Hepatocyte (in vitro differentiated cells): ENCODE measurements at places on chromosomes 4 and X. TPM values are rescaled to one million over a fixed set of nuclear protein-coding genes. Genes with fewer than 3 reads are reported as not detected.

Gene STK26
- 25.2 and 29.3 TPM in 2 replicates for polyA plus RNA-seq

Gene BRS3
- not detected in 2 replicates for polyA plus RNA-seq

Gene CTAG2
- not detected in 2 replicates for polyA plus RNA-seq

Gene DOK7
- polyA plus RNA-seq, result 1.1 and 1.8 TPM in 2 replicates

Gene STPG2
- polyA plus RNA-seq, result 0.94 and 0.98 TPM in 2 replicates

Gene DGKK
- not detected in 2 replicates for polyA plus RNA-seq

Gene PCYT1B
- 5.8 and 7.8 TPM in 2 replicates for polyA plus RNA-seq

Gene S100P
- 51.6 and 99.1 TPM in 2 replicates for polyA plus RNA-seq

DNA sequence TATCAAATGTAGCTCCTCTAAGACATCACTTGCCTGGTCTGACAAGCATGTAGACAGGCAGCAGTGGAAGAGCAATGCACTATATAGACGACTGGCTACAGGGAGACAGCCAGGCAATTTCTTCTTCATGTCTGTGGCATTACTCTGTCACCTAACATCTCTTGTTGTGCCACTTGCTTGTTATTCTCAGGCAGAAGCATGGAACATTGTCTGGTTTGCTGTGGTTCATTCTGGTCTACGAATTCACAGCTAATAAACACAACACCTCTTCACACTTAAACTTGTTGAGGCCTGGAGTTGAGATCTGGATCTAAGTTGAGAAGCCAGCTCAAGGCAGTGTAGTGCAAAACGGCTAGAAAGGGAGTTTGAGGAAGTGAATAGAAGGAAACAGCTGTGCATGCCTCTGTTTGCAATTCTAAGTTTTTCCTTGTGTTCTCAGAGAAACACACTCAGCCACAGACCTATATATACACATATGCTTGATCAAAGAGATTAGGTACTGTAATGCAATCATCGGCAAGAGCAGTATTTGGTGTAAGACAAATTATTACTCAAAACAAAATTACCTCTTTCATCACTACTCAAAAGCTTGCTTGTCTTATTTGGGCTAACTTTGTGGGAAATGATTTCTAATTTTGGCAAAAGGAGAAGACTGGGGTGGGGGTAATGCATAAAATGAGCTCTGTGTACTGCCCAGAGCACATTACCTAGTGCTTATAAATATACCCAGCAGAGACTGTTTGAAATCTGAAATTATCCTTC is 243.8 kb downstream of the PPP3CA start:
- H3K36me3 ChIP-seq, result peaks cover 3% of the 10 kb centered on the region
- no peak overlapping the region for H3K27ac ChIP-seq
- no peak overlapping the region for H3K4me3 ChIP-seq
- DNase-seq, result no peak
- no peaks in the 10 kb centered on the region for H3K27me3 ChIP-seq

GRCh38 chrX:109487640-109488039 is 5.8 kb upstream of the GUCY2F start:
- no peak overlapping the region for H3K27ac ChIP-seq
- H3K36me3 ChIP-seq, result no peaks in the 10 kb centered on the region
- no peaks in the 10 kb centered on the region for H3K27me3 ChIP-seq
- H3K4me3 ChIP-seq, result no peak overlapping the region

DNA sequence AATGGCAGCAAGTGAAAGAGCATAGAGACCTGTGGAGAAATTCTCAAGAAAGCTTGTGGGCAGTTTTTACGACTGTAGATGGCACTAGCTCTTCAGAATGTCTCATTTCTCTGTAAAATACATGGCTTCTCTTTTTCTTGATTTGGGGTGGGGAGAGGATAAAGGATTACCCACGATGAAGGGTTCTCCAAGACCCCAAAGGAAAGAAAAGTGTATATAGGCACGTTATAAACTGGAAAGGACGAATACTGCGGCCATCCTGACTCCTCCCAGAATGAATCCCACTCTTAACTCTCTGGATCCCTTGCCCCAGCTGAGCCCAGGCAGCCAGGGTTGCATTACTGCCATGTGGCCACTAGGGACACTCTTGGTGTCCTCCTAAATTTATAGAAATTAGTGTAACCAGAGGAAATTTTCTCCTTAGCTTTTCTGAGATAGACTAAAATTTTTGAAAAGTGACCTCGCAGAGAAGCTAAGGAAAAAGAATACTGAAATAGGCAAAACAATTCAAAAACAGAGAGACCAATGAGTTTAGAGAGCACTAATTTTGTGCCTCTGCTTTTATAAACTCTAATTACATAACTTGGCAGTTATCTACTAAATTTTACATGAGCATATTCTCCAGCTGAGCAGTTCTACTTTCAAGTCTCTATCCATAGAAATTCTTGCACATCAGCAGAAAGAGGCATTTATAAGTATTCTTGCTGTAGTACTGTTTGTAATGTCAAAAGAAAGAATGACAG is 37.8 kb upstream of the PCDH19 start:
- H3K36me3 ChIP-seq, result no peaks in the 10 kb centered on the region
- DNase-seq, result peak; percentile 50
- peak overlapping the region; percentile 25 for H3K4me3 ChIP-seq
- no peaks in the 10 kb centered on the region for H3K4me1 ChIP-seq

DNA sequence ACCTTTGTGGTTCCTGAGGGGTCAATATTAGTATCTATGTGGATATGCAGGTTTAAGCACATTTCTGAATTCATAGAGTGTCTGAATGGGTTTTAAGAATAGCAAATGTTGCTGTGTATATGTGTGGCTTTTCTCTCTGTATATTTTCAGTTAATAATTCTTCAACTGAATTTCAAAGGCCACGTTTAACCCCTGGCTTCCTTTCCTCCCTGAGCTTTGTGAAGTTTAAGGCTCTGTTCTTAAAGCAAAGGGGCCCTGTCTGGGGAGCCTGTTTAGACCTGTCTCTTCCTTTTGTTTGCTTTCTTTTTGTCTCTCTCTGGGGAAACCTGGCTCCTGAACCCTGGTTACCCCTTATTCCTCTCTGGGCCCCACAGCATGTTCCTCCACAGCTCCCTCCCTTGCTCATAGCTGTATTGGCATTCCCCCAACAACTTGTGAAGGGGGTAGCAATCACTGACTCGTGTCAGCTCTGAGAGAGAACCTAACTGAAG is 139.1 kb downstream of the COL4A6 start:
- H3K4me3 ChIP-seq, result no peak overlapping the region
- H3K36me3 ChIP-seq, result no peaks in the 10 kb centered on the region
- H3K4me1 ChIP-seq, result peaks cover 20% of the 10 kb centered on the region
- H3K27me3 ChIP-seq, result no peaks in the 10 kb centered on the region
- peak overlapping the region; percentile 69 for H3K27ac ChIP-seq
- peak; percentile 44 for DNase-seq

DNA sequence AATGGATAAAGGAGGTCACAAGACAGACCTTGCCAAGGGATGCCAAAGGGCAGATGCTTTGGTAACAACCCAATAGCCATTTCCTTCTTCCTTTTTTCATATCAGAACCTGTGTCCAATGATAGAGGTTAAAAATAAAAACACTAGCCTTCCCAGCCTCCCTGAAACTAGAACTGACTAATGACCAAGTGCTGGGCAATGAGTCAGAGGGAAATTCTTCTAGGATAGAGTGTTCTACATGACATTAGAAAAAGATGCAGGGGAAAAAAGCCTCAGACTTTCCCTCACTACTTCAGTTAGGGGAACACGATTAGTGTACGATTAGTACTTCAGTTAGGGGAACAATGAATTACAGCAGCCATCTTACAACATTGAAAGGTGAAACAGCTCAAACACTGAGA is 29.3 kb upstream of the FAM47C start:
- DNase-seq, result no peak
- H3K27ac ChIP-seq, result no peak overlapping the region
- no peaks in the 10 kb centered on the region for H3K27me3 ChIP-seq
- no peaks in the 10 kb centered on the region for H3K36me3 ChIP-seq
- no peak overlapping the region for H3K4me3 ChIP-seq
- H3K4me1 ChIP-seq, result no peaks in the 10 kb centered on the region

GRCh38 chrX:147912093-147912801 is 528 bp downstream of the FMR1 start:
- H3K4me1 ChIP-seq, result no peaks in the 10 kb centered on the region
- peak overlapping the region; percentile 98 for H3K27ac ChIP-seq
- H3K4me3 ChIP-seq, result peak overlapping the region; percentile 73
- DNase-seq, result peak; percentile 35
- H3K36me3 ChIP-seq, result no peaks in the 10 kb centered on the region

GRCh38 chr4:68489338-68489737 is 42.1 kb downstream of the TMPRSS11E start:
- H3K27me3 ChIP-seq, result no peaks in the 10 kb centered on the region
- no peak for DNase-seq
- no peaks in the 10 kb centered on the region for H3K36me3 ChIP-seq

DNA sequence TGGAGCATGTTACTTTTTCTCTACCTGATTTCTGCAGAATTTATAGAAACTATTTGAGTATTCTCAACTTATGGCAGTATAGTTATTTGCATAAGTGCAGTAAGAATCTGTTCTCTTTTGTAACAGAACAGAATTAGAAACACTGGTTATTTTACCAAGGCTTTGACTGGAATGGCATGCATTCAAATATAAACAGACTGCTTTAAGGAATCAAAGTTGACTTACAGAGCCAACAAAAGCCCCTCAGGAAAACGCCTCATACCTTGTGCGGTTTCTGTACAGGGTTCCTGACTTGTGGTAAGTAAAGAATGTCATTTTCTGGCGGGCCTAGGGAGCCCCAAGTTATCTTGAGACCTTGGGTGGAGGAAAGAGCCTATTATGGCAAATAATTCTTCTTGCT is 97.1 kb downstream of the GPR143 start:
- no peak overlapping the region for H3K4me3 ChIP-seq
- no peaks in the 10 kb centered on the region for H3K27me3 ChIP-seq
- no peak overlapping the region for H3K27ac ChIP-seq
- no peak for DNase-seq
- no peaks in the 10 kb centered on the region for H3K36me3 ChIP-seq

- H3K4me1 ChIP-seq, result no peaks in the 10 kb centered on the region
- no peak for DNase-seq
- no peak overlapping the region for H3K27ac ChIP-seq
Measured at GRCh38 chr4:162770761-162771490, 395.8 kb downstream of the NAF1 start.

DNA sequence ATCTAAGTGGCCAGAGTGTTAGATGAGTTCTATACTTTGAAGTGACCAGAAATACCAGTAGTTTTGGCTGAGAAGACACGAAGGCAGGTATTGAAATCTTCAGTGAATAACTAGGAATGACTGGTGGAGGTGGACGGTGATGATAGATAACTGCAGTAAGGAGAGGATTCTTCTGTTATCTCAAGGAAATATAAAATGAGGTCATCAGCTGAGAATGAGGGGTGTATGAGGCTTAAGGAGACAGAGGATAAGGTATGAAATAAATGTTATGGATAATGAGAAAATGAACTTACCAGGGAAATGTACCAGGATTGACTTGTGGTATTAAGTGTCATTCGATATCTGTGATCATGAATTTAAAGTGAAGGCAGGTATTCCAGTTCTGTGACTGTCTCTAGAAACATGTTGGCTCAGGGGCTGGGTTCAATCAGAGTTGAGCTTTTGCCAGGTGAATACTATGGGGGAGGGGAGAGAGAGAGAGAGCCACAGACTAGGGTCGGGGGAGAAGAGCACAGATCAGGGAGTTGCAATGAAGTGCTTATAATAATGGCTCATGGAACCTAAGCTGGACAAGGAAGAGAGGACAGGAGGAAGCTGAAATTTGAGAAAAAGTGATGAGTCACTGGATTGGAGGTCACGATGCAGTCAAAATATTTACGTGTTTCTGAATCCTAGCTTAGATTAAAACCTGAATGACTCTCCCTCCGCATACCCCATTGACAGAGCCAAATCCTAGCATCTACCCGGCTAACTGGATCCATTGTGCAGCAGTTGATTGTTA is 37.5 kb upstream of the BRS3 start:
- H3K4me1 ChIP-seq, result peaks cover 8% of the 10 kb centered on the region
- no peak for DNase-seq
- H3K36me3 ChIP-seq, result no peaks in the 10 kb centered on the region
- H3K4me3 ChIP-seq, result no peak overlapping the region

DNA sequence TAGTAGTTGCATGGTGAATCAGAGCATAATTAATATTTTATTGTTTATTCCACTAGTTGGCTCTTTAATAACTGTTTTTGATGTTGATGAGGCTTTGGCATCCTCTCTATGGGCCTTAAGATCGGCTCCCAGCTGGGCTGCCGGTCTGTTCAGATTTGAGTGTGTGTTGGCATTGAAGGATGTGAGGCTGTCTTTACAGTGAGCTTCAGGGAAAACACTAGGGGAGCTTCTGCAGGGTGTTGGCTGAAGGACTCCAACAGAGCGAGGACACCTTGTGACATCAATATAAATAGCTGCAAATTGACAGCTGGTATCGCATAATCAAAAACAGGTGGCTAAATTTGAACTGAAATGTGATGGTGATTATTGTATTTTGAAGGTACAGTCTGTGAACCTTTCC is 322.0 kb downstream of the FSTL5 start:
- H3K27ac ChIP-seq, result no peak overlapping the region
- H3K4me3 ChIP-seq, result no peak overlapping the region
- H3K36me3 ChIP-seq, result no peaks in the 10 kb centered on the region
- H3K4me1 ChIP-seq, result no peaks in the 10 kb centered on the region
- H3K27me3 ChIP-seq, result no peaks in the 10 kb centered on the region
- no peak for DNase-seq

GRCh38 chr4:23036503-23036902 is 343.8 kb downstream of the GBA3 start:
- H3K27ac ChIP-seq, result no peak overlapping the region
- no peak overlapping the region for H3K4me3 ChIP-seq
- H3K36me3 ChIP-seq, result no peaks in the 10 kb centered on the region
- H3K4me1 ChIP-seq, result no peaks in the 10 kb centered on the region

GRCh38 chr4:168765322-168765721 is 244.7 kb downstream of the CBR4 start:
- DNase-seq, result no peak
- H3K27ac ChIP-seq, result no peak overlapping the region
- no peaks in the 10 kb centered on the region for H3K27me3 ChIP-seq
- H3K4me3 ChIP-seq, result no peak overlapping the region
- H3K4me1 ChIP-seq, result no peaks in the 10 kb centered on the region

DNA sequence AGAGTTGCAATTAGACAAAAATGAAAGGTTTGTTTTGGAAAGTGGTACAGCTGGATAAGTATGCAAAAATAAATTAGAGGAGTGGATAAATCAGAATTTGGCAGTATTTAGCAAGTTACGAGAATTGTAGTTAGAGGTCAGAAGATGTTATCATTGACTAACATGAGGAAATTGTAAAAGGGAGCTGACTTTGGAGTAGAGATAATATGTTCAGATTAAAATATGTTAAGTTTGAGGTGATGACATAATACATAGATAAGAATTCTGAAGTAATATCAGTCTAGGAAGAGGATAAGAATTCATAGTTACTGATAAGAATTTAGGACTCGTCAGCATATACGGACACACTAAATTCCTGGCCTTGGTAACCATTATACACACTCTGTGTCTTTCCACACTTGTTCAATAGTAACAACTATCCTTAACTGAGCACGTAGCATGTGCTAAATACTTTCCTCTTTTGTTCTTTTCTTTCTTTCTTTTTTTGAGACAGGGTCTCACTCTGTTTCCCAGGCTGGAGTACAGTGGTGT is 4.1 kb upstream of the EPGN start:
- no peaks in the 10 kb centered on the region for H3K27me3 ChIP-seq
- H3K36me3 ChIP-seq, result no peaks in the 10 kb centered on the region
- no peak overlapping the region for H3K27ac ChIP-seq

GRCh38 chrX:145396612-145397011 is 149.3 kb downstream of the SPANXN1 start:
- no peaks in the 10 kb centered on the region for H3K4me1 ChIP-seq
- no peaks in the 10 kb centered on the region for H3K27me3 ChIP-seq
- H3K27ac ChIP-seq, result no peak overlapping the region
- H3K36me3 ChIP-seq, result no peaks in the 10 kb centered on the region

GRCh38 chr4:102860611-102861324 is 8.0 kb upstream of the CISD2 start:
- no peaks in the 10 kb centered on the region for H3K27me3 ChIP-seq
- H3K36me3 ChIP-seq, result no peaks in the 10 kb centered on the region
- DNase-seq, result no peak
